ENCODE measurements at places on chromosomes 12 and 14. TPM values are rescaled to one million over a fixed set of nuclear protein-coding genes. Genes with fewer than 3 reads are reported as not detected.

GRCh38 chr12:51620448-51620847, 29.4 kb downstream of the SCN8A start:
- no peak overlapping the region for H3K27ac ChIP-seq
- H3K36me3 ChIP-seq: no peaks in the 10 kb centered on the region
- no peaks in the 10 kb centered on the region for H3K4me1 ChIP-seq
- no peaks in the 10 kb centered on the region for H3K27me3 ChIP-seq

GRCh38 chr12:85440271-85440670, 160.3 kb downstream of the ALX1 start:
- no peak overlapping the region for H3K4me3 ChIP-seq
- H3K27me3 ChIP-seq: no peaks in the 10 kb centered on the region
- no peak for DNase-seq
- no peak overlapping the region for H3K27ac ChIP-seq
- no peaks in the 10 kb centered on the region for H3K36me3 ChIP-seq

Gene ASIC1
- total RNA-seq: 6.4 TPM

Gene TCL1B
- not detected for total RNA-seq

Data from CD8-positive, alpha-beta memory T cell (primary cell).